ENCODE measurements at places on chromosomes 1 and 21.

- DNase-seq: no peak
These were observed 13.9 kb upstream of the FGGY start for GRCh38 chr1:59282951-59283350.

DNA sequence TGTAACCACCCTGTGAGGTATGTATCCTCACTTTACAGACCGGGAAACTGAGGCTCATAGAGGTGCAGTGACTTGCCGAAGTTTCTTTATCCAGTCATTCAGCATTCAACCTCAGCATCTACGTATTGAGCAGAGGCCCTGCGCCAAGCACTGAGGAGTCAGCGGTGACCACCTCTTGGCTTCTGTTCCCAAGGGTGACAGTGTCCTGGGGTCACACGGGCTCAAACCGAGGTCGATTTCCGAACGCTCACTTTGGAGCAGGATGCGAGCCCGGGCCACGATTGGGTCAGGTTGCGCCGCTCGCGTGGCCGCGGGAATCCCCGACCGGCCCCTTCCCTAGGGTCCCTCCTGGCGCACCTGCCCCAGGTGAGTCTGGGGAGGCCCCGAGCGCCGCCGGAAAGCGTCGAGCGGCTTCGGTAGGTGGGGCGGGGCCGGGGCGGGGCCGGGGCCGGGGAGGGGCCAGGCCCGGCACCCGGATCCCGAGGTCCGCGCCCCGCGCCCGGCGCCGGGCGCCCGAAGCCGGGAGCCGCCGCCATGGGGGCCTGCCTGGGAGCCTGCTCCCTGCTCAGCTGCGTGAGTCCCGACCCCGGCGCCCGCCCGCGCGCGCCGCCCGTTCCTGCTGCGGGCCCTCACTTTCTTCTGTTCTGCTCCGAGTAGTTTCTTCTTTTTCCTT, at the start of gene SERINC2:
TSS of gene SERINC2 (plus strand) at position 482 of the 673 bp plus-strand sequence. CDS start at position 535, 53 bp downstream.
- DNase-seq: no peak

GRCh38 chr1:176055398-176055797, 151.7 kb downstream of the COP1 start:
- DNase-seq: no peak

DNA sequence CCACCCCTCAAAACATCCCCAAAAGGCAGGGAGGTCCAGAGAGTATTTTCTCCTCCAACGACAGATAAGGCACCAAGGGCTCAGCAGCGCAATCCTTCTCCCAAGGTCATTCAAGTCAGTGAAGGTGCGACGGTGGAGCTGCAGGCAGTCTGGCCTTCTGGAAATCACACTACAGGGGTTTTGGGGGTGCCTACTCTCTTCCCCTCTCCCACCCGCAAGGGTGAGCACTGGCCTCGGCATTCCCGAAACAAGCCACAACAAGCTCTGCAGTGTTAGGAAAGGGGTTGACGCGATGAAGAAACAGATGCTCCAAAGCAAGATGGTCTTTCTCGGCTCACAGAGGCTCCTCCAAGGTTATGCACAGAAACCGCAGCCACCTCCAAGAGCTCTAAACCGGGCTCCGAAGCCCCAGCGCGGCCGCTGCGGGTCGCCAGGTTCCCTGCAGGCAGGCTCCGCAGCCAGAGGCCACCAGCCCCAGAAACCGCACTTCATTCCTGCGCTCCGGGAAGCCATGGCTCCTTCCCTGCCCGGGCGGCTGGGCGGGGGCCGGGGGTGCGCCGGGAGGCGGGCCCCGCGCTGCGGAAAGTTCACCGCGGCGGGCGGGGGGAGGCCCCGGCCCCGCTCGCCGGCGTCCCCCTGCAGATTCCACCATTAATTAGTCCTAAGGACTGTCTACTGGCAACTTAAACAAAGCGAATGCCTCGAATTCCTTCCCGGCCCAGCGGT, 1.1 kb downstream of the LUZP1 start:
- DNase-seq: peak; percentile 3

DNA sequence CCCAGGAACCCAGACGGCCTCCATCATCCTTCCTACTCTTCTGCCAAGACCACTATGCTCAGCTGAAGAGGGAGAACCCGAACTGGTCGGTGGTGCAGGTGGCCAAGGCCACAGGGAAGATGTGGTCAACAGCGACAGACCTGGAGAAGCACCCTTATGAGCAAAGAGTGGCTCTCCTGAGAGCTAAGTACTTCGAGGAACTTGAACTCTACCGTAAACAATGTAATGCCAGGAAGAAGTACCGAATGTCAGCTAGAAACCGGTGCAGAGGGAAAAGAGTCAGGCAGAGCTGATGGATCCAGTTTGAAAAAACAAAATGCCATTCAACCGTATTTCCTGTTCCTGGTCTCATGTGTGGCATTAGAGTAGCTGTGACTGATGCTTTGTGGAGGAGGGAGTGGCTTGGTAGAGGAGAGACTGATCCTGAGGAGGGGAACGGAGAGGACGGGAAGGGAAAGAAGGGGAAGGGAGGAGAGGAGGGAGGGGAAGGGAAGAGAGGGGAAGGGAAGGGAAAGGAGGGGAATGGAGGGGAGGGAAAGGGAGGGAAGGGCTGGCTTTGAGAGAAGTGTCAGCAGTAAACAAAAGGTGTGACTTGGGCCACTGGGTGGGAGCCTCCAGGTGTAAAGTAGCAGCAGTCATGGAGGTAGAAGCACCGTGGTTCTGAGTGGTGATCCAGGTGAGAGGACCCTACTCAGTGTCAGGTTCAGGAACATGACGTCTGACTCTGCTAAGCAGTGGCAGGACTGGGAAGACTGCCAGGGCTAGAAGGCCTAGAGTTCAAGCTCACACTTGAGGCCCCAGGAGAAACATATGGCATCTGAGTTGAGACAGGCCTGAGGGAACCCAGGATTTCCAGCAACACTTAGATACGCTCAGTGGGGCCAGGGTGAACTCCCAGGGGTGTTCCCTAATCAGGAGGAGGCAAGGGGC, 846 bp downstream of the HMGB4 start:
- no peak for DNase-seq

GRCh38 chr1:64568171-64568450, 98.2 kb downstream of the CACHD1 start:
- DNase-seq: no peak

DNA sequence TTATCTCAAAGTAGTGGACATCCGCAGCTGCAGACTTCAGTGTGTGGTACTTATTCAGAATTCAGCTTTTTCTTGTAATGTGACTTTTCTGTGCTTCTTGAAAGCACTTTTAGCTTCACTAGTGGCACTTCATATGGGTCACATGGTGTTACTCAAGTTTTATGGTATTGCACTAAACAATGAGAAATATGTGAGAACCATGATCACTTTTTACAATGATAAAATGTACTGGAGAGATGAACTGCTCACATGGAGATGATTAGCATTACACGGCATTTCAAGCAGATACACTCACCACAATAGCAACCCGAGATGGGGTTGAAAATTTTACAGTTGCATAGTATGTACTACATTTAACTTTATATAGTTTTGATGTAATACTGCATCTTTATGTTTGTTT, 40.1 kb upstream of the GPR52 start:
- DNase-seq: no peak

DNA sequence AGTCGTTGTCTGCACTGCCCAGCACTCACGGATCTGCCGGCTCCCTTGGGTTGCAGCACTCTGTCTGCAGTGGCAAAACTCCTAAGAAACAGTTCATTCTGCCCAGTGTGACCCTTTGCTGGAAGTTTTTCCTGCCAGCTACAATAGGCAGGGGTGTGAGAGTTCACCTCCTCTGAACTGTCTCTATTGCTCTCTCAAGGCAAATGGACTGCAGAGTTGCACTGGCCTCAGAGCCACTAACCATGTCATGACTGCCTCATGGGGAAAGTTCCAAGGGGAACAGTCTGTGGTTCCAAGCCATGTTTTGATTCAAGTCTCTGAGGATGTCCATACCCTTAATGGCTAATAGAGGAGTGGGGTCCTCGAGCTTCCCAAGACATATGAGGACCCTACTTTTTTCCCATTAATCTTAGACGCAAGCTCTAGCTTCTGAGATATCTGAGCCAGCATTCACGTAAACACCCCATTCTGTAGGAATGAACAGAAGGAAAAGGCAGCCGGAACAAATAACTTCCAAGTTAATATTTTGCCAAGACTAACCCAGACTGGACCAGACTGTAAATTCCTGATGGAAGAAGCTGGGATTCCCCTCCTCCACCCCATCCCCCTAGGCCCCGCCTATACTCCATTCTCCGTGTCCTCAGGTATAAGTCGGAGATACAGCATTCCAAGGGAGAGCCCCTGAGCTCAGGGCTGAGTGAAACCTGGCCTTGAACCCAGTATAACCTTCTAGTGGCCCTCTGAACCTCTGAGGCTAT, 93.8 kb upstream of the AKT3 start:
- DNase-seq: no peak

GRCh38 chr1:75074831-75075395, 59.3 kb upstream of the LHX8 start:
- no peak for DNase-seq

- no peak for DNase-seq
These were observed 45.6 kb downstream of the DDX20 start for GRCh38 chr1:111801071-111801850.

DNA sequence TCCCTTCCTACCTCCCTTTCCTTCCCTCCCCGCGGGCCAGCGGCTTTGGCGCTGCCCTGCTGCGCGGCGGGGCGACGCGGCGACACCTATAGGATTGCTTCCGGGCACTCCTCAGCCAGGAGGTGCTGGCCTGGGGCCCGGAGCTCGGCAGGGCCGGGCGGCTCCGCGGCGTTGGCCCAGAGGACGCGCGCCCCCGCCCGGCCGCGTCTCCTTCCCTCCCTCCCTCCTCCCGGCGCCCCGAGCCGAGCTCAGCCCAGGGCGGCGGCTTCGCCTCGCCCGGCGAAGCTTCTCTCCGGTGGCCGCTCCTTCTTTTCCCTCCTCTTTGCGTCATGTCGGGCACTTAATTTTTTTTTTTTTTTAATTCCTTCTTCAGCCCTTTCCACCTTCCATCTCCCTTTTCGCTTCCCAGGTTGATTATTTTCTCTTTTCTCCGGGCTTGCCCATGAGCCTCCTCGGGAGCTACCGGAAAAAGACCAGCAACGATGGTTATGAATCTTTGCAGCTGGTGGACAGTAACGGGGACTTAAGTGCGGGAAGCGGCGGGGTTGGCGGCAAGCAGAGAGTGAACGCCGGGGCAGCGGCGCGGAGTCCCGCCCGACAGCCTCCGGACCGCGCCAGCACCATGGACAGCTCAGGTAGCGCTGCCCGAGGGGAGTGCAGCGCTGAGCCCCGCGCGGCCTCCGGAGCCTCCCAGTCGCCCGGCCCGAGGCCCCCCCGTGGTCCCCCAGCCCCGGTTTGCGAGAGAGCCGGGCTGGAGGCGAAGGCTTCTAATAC, at the start of gene DNAJC6:
TSS of gene DNAJC6 (plus strand) at position 240 of the 774 bp plus-strand sequence. CDS start at position 443, 203 bp downstream.
- no peak for DNase-seq

DNA sequence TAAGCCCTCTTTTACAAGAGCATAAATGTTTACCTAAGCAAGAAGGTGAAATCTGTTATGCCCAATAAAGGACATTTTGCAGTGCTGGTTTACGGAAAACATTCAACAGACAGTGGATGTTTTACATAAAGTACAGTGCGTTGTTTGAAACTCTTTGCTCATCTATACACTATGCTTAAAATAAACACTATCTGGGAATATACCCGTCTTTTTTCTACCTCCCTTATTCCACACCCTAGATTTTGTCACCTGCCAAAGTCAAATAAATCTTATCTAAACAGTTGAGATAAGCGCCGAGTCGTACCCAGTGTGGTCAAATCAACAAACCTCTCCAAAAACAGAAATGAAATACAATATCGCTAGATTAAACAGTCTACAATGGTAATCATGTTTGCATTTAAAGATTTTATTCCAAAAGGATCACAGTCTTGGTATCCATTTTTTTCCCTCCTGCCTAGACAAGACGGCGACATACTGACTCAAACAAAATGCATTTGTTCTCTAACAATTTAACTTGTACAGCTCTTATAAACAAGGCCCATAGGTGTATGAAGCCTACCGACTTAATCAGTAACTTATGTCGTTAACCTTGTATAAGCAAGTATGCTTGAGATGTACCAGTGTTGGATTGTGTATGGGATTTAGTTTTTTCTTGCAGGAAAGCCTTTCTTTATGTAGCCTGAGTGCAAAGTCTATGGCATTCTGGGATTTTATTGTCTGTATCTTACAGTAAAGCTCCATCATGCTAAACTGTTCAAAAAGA, 189.1 kb downstream of the FMN2 start:
- DNase-seq: no peak

DNA sequence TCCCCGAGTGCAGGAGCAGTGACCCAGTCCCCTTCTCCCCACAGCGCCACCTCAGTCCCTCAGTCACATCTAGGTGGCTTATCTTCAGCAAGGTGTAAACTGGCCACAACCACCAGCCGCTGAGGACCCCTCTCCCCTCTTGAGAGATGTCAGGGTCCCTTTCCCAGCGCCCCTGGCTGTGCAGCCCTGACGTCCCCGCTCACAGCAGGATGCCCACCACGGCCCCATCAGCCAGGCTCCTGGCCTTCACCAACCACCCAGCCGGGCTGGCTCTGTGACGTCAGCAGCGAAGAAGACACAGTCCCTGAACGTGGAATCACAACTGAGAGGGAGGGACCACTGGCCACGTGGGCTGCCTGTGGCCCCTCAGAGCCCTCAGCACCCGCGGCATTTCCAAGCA, 249.4 kb downstream of the NPHP4 start:
- no peak for DNase-seq

GRCh38 chr1:20233866-20234265, 47.5 kb upstream of the PLA2G2C start:
- no peak for DNase-seq

GRCh38 chr1:169508432-169509338, 22.9 kb upstream of the SLC19A2 start:
- no peak for DNase-seq

- DNase-seq: no peak
These were observed 385.2 kb downstream of the DUSP10 start for GRCh38 chr1:221356693-221357092.

- no peak for DNase-seq
These were observed 39.2 kb downstream of the PRMT6 start for GRCh38 chr1:107095647-107096046.

- no peak for DNase-seq
These were observed at the start of gene TPM3 for GRCh38 chr1:154191990-154192461. TSS of gene TPM3 (minus strand) at chr1:154192100. CDS start at chr1:154192018, 82 bp downstream.

GRCh38 chr1:180042988-180043622, 88.5 kb downstream of the CEP350 start:
- no peak for DNase-seq

- no peak for DNase-seq
These were observed 74.5 kb downstream of the MRPS6 start for GRCh38 chr21:34147792-34148418.

DNA sequence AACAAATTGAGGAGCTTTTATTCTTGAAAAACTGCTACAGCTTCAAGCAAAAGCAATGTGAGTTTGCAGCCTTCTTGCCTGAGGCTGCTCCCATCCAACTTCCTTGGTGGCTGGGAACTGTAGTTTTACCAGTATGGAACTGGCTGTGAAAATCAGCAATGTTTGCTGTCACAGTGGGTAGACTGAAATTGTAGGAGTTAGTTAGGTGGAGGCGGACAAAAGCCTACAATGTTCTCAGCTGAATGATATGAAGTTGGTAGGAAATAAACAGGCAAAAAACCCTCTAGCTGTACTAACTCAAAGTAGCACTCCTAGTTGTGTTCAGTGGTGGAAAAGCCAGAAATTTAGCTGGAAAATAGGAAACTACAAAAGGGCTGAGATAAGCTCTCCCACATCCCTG, 18.5 kb downstream of the HAX1 start:
- no peak for DNase-seq
